ENCODE measurements at places on chromosomes 7 and 10.

DNA sequence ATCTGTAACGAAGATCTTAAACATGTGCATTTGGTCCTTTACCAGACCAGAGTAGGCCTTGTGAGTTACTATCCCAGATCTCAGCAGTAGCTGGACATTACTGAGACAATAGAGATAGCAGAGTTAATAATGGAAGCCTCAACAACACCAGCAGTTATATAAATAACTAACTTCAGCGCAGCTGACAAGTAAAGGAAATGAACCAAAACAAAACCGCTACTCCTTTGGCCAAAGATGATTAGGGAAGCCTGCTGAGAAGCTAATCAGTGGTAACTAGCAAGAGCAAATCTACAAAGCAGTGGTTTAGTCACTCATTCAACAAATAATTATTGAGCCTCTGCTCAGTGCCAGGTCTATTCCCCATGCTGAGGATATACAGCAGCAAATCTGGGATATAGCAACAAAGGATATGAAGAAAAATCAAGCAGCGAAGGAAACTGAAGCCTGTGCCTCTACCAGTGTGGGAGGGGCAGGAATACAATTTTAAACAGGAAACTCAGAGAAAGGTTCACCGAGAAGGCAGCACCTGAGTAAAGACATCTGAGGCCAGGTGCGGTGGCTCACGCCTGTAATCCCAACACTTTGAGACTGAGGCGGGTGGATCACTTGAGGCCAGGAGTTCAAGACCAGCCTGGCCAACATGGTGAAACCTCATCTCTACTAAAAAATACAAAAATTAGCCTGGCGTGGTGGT is 103.6 kb downstream of the ELMO1 start:
- DNase-seq, result no peak

GRCh38 chr7:105297309-105297708 is 91.4 kb downstream of the SRPK2 start:
- no peak for DNase-seq

DNA sequence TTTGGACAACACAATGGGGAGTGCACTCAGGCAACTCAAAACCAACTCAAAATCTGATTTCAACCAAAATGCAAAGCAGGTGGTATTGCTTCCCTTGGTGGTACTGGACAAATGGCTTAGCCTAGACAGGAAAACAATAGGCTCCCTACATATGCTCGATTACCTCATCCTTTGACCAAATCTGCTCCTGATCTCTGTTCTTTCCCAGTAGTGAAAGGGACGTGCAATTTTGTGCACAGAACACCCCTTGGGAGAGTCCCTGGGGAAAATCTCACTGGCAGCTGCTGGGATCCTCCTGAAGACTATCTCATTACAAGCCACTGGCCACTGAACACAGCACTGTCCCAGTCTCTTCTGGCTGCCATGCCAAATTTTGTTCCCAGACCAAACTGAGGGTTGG is 149.2 kb upstream of the VSTM2A start:
- no peak for DNase-seq

DNA sequence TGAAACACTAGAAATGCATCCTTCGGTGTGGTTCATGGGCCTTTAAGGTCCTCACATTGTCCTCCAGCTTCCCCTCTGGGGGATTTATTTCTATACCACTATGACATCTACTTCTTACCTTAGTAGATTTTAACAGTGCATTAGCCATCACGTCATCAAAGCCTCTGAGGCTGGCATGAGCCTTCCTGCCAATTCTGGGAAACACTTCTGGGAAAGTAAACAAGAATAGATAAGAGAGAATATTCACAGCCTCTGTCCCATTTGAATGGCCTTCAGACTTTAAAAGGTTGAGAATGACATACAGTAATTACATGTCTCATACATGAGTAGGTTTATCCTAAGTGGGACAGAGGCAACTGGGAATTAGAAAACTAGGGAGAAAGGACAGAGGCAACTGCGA is 89.7 kb downstream of the AMPH start:
- DNase-seq, result no peak

GRCh38 chr10:72126184-72126871 is 38.0 kb upstream of the SPOCK2 start:
- peak; percentile 85 for DNase-seq

DNA sequence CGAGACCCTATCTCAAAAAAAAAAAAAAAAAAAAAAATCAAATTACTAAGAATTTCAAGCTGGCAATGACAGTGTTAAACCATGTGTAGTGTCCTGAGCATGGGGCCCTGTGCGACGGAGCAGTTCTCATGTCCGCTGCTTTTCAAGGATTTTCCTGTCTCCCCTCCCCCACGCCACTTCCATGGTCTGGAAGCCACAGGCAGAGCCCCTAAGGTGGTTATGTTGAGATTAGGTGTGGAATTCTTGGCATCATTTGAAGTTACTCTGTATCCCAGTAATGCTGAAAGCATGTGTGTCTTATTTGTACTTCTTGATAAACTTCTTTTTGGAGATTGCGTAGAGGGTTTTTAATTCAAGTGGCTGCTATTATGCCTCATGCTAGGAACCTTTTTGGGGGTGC is 65.2 kb downstream of the PFKFB3 start:
- no peak for DNase-seq

DNA sequence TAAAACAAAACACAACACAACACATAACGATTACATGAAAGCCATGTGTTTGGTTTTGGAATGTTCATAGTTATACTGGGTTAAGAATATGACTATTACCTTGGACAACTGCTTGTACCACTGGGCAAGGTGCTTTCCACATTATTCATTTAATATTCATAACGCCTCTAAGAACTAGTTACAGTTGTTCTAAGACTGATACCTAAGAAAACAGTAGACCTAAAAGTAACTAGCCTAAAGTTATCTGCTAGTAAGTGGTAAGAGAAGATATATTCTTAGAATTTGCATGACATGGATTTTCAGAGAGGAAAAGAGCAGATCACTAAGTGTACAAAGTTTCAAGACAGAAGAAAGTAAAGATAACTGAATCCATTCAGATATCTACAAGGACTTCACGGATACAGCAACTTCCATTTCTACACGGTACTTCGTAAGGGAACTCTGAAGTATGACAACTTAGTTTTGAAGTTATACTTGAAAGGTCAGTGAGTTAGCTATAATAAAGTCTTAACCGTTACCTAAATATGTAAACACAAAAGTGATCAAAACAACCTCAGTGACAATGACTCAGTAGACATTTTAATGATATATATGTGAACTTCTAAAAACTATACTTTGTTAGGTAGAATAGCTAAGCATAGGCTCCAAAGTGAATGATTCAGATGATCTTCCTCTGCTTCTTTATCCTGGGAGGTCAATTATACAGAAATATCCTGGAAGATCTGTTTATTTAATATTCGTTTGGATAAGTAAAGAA is 65.1 kb downstream of the MINDY3 start:
- DNase-seq, result no peak

DNA sequence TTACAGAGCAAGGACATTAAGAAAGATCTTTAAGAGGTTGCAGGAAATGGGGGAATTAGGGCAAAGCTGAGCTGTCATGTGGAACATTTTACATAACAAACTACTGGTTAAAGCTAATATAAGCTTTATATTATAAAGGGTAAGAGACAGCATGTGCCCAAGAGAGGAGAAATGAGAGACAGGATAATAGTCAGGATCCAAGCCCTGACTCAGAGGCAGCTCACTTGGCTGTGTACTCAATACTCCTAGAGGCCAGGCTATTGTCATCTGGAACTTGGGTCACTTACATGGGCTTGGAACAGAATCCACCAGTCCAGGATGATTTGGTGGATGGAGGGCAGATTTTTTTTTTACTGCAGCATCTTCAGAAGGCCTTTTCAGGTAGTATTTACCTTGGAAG is 418.6 kb upstream of the ZMIZ1 start:
- no peak for DNase-seq

- DNase-seq, result no peak
These were observed 19.0 kb upstream of the TARP start for GRCh38 chr7:38292442-38292841.

DNA sequence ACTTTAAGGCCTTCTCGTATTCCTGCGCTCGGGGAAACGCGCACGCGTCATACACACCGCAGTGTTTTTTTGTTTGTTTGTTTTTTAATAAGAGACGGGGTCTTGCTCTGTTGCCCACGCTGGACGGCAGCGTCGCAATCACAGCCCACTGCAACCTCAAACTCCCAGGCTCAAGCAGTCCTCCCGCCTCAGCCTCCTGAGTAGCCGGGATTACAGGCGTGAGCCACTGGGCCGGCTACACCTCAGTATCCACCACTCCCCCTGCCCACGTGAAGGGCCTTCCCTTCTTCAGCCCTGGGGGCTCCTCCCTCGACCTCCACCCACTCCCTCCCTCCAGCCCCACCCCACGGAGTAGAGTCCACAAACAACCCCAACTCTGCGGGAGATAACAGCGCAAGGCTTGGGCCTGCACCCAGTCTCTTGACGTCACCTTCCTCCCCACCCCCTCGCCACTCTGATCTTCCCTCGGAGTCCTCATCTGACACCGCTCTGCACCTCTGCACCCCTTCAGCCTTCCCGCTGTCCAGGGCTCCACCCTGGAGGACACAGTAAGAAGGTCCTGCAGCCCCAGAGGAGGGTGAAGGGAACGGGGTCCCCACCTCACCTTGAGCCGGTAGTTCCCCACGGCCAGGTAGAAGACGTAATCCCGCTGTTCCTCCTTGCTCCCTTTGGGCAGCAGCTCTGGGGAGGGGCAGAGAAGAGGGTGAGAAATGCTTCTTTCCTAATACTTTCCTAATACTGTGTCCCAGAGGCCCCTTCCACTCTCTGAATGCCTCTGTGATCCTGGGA is 2.8 kb upstream of the CLDN15 start:
- no peak for DNase-seq

- DNase-seq, result peak; percentile 47
These were observed 55.7 kb upstream of the ZRANB1 start for GRCh38 chr10:124886195-124886594.

DNA sequence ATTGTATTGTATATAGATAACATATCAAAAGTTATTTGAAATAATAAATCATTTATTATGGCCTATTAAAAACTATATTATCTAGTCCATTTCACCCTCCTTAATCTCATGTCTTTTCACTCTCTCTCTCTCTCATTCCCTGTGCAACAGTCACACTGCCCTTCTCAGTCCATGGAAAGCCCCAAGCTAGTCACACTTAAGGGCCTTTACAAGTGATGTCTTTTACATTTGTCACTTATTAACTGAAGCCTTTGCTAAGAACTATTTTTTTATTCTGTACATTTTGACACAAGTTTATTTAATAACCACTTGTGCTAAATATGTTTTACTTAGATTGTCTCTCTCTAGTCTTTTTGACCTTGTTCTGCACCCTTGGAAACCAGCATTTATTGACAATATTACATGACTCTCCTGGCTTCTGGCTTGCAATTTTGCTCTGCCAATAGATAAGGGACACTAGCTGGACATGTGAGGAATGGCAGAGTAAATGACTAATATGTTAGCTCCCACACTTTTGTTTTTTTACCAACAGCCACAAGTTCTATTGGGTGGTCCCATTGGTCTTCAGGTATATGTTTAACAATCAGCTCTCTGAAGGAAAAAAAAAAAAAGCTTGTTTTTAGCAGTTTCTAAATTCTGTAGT is 706.8 kb upstream of the POT1 start:
- no peak for DNase-seq

DNA sequence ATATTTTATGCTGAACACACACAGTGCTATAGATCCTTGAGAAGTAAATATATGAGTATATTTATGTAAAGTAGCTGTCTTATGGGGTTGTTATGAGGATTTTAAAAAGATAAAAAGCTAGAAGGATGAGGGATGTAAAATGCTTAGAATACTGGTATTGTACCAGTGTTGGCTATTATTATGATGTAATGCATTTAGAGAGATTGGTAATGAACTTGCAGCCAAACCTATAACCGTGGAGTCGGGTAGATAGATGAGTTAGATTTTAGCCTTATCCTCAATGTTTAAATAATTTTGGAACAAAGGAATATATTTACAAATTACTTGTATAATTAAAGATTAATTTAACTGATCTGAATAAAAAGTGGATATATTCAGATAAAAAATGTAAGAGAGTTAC is 99.3 kb downstream of the SEC23IP start:
- DNase-seq, result no peak

DNA sequence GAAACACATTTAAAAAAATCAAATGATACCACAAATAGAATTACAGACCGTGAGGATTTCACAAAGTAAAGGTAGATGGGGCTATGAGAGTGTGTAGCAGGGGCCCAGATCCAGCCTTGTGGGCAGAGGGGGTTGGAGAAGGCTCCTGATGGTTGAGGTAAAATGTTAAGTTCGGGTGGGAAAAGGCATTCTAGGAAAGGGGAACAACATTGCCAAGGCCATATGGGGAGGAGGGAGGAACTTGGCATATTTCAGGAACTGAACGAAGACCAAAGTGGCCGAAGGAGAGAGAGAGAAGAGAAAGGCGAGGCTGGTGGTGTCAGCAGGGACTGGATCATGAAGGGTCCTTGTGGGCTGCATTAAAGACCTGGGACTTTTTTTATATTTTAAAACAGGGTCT is 98.9 kb downstream of the CARD11 start:
- DNase-seq, result no peak

DNA sequence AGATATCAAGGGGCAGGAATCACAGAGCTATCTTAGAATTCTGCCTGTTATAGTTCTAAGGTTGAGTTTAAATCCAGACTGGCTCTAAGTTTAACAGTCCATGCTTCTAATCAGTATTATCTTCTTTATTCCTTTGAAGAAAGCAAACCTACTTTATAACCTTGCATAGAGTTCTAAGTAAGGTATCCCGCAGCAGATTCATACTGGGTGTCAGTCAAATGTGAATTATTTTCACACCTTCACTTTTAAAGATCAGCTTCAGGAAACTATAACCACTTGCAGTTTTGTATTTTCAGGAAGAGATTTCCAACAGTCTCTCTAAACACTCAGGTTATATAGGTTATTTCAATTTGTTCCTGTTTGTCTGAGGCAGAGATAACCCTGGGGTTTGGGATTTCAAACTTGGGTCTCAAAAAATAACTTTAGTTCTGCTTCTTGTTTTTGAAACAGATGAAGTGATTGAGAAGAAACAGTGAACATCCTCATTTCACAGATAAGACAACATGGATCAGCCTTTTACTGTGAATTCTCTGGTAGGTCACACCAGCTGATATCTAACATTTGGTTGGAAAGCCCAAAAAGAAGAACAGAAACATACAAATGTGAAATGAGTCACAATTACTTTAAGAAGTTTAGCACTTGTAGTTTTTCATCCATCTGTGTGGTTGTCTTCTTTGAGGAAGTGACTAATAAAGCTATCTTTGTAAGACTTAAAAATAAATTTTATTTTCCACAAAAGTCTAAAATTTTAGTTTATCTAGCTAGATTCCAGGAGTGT is 21.4 kb downstream of the STAMBPL1 start:
- DNase-seq, result no peak

Data from fibroblast of pulmonary artery (primary cell).